ENCODE measurements at places on chromosomes 12 and 14.

- DNase-seq: no peak
These were observed 616 bp downstream of the BCL11B start for GRCh38 chr14:99271221-99271941.

GRCh38 chr14:28690029-28690692 lies 76.4 kb upstream of the FOXG1 start:
- DNase-seq: no peak

GRCh38 chr14:31261859-31262731 lies 54.5 kb upstream of the HECTD1 start:
- DNase-seq: peak; percentile 52

GRCh38 chr14:35385042-35385839 lies 19.3 kb downstream of the NFKBIA start:
- DNase-seq: no peak

- DNase-seq: no peak
These were observed 2.5 kb upstream of the ALDH2 start for GRCh38 chr12:111764120-111764821.

DNA sequence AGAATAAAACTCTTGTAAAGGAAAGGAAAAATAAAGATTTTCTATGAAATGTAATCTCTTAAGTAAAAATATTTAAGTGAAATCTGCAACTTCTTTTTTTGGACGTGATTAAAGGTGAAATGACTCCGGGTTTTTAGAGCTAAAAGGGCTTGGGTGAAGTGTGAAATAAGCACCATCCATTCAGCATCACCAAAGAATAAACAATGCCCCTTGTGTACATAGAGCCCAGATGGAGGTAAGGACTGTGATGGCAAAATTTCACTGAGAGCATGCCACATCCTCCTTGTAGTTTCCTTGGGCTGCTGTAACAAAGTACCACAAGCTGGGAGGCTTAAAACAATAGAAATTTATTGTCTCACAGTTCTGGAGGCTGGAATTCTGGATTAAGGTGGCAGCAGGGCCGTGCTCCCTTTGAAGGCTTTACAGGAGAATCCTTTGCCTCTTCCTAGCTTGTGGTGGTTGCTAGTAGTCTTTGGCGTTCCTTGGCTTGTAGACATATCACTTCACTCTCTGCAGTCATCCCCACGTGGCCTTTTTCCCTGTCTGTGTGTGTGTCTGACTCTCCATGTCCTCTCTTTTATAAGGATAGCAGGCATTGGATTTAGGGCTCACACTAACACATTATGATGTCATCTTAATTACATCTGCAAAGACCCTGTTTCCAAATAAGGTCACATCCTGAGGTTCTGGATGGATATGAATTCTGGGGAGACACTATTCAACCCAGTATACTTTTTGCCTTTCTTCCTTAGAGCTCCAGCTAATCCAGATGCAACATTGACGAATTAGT lies 24.2 kb downstream of the ZNF664 start:
- DNase-seq: no peak

- DNase-seq: no peak
These were observed 146.4 kb downstream of the FOXN3 start for GRCh38 chr14:89270439-89271227.

DNA sequence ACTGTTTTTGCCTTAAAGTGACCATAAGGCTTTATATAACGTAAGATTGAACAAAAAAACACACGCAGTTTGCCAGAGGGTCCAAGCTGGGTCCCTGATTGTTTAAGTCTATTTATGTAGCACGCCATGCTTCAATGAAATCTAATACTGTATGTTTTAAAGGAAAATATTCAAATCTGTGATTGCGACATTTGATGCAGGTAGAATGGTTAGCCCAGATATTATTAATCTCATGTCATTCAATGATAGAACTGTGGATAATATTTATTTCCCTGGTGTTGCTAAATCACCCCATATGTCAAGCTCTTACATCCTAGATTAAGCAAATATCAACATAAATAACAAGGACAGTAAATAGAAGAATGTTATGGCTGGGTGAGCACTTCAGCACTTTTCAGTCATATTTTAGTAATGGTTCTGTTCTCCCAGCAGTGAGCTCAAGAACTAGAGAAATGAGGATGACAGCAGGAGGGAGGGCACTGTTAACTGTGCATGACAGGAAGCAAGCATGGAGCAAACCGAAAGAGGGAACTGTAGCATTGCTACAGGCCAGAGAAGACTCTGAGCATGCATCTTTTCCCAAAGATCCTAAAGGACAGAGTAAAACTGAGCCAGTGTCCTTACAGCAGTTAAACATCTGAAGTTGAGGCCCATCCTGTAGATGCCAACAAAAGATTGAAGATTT lies 465.7 kb upstream of the MGAT4C start:
- DNase-seq: no peak

DNA sequence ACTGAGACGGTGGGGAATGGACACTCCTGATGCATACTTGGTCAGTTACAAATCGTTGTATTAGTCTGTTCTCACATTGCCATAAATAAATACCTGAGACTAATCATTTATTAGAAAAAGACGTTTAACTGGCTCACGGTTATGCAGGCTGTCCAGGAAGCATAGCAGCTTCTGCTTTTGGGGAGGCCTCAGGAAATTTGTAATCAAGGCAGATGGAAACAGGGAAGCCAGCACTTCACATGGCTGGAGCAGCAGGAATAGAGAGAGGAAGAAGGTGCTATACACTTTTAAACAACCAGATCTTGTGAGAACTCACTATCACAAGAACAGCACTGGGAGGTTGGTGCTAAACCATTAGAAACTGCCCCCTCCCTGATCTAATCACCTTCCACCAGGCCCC lies 418.2 kb downstream of the FLRT2 start:
- no peak for DNase-seq

DNA sequence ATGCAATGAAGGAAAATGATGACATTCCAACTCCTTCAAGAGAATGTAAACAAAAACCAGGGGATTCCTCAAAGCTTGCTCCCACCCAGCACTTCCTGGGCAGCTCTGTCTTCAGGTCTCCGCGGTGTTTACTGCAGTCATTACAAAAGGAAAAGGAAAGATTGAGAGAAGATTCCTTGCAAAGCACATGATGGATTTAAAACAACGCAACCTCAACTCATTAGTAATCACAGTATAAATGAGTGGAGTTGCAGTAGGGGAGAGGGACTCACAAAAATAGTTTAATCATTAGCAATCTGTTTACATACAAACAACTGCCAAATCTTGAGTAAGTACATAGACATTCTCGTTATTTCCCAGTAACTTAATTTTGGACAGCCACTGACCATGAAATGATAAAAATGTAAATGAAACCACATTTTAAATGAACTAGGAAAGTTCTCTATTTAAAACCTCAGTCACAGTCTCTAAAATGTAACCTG lies 49.7 kb upstream of the OVCH1 start:
- DNase-seq: no peak

- no peak for DNase-seq
These were observed 134.1 kb upstream of the SSTR1 start for GRCh38 chr14:38073641-38074040.

DNA sequence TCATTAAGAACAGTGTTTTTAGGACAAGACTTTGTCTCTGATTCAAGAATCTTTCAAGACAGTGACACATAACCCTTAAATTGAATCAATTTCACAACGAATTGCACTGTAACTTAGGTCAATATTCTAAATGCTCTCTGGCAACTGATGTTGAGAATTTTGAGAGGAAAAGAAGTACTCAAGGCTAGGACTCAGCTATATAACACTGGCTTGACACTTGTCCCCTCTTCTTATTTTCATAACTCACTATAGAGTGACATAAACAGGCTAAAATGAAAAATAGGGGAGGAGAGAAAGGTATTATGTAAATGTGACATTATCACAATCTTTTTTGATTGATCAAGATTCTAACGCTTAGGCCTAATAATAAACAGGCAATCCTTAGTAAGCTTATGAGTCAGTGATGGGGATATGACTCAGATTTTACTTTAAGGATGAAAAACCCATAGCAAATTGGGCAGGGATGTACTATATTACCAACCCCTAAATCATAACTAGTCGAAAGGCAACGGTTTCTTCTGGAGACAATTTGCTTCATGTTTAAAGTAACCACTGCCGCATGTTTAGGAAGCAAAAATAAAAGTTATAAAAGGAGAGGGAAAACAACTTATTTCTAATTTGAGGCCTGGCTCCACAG lies 10.9 kb downstream of the BTG1 start:
- DNase-seq: no peak

DNA sequence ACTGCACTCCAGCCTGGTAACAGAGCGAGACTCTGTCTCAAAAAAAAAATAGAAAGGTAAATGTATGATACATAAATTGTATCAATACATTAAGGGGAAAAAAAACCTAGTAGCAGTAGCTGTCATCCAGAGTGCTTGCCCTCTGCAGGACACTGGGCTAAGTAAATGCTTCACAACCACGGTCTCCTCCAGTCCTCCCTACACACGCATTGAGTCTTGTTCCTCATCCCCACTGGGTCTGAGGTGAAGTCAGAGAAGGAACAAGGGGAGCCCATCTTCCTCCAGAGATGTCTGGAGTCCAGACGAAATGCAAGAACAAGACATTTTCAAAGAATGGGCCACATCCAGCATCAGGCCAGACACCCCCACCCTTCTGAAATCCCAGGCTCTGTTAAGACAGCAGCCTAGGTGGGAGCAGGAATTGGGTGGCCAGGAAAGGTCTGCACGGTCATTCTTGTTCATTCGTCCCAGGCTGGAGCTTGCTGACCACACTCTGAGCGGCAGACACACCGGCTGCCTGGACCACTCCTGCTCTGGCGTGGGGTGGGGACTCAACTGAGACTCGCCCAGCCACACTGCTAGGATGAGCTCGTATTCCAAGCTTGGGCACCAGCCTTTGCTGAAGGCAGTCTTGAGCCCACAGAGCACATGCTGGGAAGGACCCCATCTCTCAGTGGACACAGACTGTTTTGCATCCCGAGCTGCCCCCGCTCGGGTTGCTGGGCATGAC lies 45.5 kb downstream of the CHGA start:
- no peak for DNase-seq

GRCh38 chr14:77026930-77027537 lies 1.5 kb downstream of the IRF2BPL start:
- no peak for DNase-seq

GRCh38 chr12:76543813-76544347 lies 15.7 kb downstream of the OSBPL8 start:
- DNase-seq: no peak

GRCh38 chr14:20469890-20470602 lies 840 bp downstream of the PNP start:
- DNase-seq: peak; percentile 48

GRCh38 chr12:46221255-46222128 lies 47.4 kb downstream of the SLC38A1 start:
- DNase-seq: no peak

DNA sequence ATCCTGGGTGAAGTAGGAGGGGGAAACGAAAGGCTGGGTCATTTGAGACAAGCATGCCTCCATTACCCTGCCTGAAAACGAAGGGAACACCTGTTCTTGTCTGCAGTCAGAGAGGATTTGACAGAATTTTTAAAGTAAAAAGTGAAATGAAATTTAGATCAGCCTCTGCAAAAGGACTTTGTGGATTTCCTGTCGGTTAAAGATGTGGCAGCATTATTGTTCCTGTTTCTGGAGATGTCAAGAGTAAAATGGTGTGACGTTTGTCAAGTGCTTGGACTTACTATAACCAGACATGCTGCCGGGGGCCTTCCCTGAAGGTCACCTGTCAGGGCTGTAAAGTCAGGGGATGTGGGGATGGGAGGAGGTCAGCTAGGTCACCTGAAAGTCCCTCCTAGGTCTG lies 32.0 kb downstream of the NRXN3 start:
- no peak for DNase-seq

GRCh38 chr12:79252358-79253075 lies 387.9 kb downstream of the SYT1 start:
- no peak for DNase-seq

- no peak for DNase-seq
These were observed 15.4 kb upstream of the MIA2 start for GRCh38 chr14:39218171-39218769.

- no peak for DNase-seq
These were observed 140.1 kb upstream of the HIF1A start for GRCh38 chr14:61555056-61555838.

DNA sequence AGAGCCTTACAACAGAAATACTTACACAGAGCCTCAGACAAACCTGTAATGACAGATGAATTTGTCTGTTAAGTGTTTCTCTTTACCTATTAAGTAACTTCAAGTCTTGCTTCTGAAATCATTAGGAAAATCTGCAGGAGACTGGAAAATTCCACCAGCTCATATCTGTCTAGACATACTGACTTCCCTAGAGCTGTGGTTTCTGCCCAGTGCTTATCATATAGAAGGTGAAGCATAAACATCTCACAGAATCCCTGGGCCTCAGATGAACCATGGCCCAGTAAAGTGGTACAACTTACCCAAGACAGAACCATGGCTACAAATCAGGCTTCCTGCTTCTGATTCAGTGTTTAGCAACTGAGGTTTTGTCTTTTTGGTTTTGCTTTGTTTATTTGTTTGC lies 91.6 kb downstream of the EGLN3 start:
- no peak for DNase-seq

- DNase-seq: no peak
These were observed at the start of gene GALNT6 for GRCh38 chr12:51391283-51392123. Gene GALNT6 (minus strand): TSS chr12:51391406. CDS start chr12:51379781, 11,625 bp downstream.

DNA sequence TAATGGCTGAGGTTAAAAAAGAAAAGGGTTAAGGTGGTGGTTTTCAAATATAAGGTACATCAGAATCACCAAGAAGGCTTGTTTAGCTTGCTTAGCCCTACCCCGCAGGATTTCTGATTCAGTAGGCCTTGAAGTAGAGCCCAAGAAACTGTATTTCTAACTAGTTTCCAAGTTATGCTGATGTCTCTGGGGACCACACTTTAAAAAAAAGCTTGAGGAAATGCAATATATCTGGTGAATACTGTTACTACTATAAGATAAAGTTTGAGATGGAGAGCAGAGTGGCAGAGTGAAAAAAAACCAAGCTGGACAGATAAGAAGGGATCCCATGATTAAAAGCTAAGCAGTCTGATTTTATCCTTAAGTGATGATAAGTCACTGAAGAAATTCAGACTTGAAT lies 18.3 kb upstream of the GXYLT1 start:
- DNase-seq: no peak

- no peak for DNase-seq
These were observed 8.6 kb downstream of the WDR89 start for GRCh38 chr14:63632932-63633514.

Data from SIG-M5 (cell line).